ENCODE measurements at places on chromosomes 6 and 20.

DNA sequence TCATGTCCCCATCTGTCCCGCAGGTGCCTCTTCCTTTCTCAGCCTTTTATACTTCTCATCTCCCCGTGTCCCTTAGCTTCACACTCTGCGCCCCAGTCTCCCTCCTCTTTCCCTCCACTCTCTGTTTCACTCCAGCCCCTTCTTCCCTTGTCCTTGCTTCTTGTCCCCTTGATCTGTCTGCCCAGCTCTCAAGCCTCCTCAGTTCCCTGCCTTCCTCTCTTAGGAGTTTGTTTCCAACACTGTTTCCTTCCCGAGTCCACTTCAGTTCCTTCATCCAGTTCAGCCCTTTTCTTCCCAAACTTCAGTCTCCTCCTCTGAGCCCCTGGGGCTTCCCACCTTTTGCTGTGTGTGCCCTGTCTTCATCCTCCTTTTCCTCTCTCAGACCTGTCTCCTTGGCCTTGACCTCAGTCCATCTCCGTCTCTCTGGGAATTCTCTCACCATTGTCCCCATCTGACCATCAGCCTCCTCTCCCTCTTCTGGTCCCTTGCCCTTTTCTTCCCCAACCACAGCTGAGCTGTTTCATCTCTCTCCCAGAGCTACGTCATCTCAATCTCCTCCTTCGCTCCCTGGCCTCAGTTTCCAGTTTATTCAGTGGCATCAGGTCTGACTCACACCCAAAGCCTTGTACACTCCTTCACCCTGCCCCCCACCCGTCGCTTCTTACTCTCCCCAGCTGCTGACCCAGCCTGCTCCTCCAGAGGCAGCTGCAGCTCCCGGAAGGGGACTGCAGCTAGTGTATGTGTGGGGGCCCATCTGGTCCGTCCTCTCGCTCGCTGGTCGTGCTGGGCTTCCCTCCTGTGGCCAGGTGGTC lies 2.7 kb upstream of the DDR1 start:
- DNase-seq, result no peak

DNA sequence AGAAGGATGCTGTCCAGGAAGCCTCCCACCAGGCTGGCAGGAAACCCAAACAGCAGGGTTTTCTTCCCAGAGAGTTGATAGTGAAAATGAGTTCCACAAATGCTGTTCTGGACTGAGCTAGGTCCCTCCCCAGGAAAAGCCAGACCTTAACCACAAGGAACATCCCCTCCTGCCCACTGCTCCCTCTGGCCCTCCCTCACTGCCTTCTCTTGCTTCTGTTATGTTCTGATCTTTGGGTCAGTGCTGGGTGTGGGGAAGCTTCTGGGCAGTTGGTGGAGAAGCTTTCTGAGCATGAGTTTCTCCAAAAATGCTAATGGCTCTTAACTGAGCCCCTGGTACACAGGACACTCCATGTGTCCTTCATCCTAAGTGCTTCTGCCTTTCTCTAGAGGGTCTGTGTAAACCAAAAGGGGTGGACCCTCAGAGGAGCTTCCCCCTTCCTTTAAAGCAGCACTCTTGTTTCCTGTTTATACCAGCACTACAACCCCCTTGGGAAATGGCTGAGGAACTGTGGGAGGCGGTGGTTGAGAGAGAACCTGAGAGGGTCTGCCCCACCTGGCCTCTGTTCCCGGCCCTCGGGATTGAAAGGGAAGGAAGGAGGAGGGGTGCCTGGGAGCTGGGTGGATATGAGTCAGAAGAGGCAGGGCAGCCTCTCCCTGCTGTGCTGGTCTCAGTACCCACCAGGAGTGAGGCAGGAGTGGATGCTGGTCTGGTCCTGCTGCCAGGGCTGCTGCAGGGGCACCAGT lies 42.0 kb downstream of the CDS2 start:
- DNase-seq, result no peak

DNA sequence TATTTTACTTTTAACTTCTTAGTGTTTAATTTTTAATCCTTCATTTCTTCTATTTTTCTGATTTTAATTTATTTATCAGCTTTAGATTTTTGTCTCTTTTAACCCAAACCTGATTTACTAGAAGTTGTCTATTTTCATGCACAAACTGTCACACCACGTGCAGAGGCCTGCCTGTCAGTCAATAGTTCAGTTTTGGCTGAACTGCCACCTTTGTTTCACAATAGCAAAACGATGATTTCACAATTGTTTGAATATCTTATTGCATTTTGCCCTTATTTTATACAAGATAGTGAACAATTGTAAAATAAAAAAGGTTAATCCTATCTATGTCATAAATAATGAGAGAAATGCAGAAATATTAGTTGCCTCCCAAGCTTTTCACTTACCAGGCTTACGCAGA lies 24.0 kb upstream of the PPP1R3G start:
- no peak for DNase-seq

GRCh38 chr6:155235087-155235486 lies 28.7 kb upstream of the CLDN20 start:
- no peak for DNase-seq

DNA sequence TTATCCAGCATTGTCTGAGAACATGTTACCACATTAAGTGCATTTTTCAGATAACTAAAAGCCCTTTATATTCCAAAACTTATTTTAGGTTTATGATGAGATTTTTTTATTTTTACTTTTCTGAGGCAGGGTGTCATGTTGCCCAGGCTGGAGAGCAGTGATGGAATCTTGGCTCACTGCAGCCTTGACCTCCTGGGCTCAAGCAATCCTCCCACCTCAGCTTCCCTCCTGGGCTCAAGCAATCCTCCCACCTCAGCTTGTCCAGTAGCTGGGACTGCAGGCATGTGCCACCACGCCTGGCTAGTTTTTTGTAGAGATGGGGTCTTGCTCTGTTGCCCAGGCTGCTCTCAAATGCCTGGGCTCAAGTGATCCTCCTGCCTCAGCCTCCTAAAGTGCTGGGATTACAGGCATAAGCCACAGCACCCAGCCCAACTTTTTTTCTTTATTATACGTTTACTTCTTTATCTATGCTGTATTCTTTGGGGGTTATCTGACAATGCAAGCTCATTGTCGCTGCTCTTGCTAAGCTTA lies 6.2 kb downstream of the DYNLT1 start:
- no peak for DNase-seq

GRCh38 chr20:50885781-50886180 lies 45.5 kb downstream of the ADNP start:
- DNase-seq, result no peak
